ENCODE measurements at places on chromosomes 3 and 15. TPM values are rescaled to one million over a fixed set of nuclear protein-coding genes. Genes with fewer than 3 reads are reported as not detected.
A peak's percentile ranks its signal among the peaks of the same experiment; 100 is the strongest.

The NUDT16 gene
- polyA plus RNA-seq, result 23.1 TPM

The ZNF662 gene
- not detected for polyA plus RNA-seq

The GABRB3 gene
- not detected for polyA plus RNA-seq

The SERPINI1 gene
- polyA plus RNA-seq, result 17.3 TPM

- no peak for DNase-seq
These were observed 275.6 kb downstream of the BBX start for GRCh38 chr3:107798381-107798780.

DNA sequence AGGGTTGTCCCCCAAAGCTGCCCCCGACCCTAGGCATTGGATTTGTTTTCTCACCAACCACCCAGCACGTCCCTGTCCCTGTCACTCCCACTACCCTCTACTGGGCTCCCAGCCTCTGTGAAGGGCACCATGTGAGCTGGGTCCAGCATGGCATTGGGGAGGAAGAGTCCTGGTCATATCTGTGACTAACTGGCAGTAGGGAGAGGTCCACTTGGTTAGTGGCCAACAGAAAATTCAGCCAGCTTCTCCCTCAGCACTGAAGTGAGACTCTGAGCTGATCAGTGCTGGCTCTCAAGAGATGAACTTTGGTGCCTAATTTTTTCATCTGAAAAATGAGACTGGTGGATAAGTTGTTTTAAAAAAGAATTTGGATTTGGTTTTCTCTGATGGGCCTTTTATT is 11.3 kb upstream of the KIF23 start:
- DNase-seq, result no peak

DNA sequence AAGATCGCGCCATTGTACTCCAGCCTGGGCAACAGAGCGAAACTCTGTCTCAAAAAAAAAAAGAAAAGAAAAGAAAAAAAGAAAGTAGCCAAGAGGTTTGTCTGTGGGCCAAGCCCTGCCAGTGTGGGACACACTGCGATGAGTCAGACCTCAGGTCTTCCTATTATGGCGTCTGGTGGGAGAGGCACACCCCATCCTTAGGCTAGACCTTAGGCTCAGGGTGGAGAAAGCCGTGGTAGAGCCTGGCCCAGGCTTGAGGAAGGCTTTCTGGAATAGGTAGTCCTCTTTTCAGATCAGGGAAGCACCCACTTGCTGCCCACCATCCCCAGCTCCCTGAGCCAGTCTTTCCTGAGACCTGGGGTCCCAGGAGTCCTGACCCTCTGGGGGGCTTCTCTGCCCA is 6.0 kb downstream of the HEMK1 start:
- no peak for DNase-seq

The GOLIM4 gene
- 75.9 TPM for polyA plus RNA-seq

DNA sequence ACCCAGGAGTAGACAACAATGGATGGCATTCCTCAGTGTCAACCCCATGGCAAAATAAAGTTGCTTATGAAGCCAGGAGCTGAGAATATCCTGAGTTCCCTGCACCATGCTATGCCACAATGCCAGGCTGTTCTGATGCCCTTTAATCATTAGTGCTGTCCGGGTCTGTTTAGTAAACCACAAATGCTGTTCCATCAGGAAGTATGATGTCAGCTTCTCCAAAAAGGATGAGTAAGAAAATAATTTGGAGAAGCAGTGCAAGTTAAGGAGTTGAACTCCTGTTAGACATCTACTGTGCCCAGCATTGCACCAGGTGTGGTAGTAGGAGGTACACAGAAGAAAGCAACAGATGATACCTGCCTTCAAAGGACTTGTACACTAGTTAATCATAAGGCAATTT is 67.9 kb upstream of the GUCA1C start:
- DNase-seq, result no peak

DNA sequence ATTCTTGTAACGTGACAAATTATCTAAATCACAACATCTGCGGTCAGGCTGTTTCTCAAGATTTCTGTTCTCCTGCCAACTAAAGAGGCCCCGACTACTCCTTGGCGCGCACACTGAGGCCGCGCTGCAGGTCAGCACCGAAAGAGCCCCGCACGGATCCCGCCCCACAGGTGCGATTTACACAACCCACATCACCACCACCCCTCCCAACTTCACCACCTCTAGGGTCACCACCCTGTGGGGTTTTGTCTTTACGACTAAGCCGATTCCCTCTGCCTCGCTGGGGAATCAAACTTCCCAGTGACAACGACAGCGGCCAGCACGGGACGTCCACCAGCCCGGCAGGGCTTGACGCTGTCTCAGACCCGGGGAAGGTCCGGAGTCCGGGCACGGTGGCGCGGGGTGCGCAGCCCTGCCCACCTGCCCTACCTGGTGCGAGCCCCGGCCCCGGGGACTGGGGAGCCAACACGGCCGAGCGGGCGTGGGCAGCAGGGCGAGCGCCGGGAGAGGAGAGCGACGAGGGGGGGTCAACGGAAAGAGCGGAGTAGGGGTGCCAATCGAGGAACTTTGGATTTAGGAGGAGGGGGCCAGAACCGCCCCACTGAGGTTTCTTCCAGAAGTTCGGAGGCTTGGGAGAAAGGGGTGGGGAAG is 764 bp downstream of the UACA start:
- no peak for DNase-seq

The GPR160 gene
- polyA plus RNA-seq, result 2.9 TPM

The ROPN1B gene
- polyA plus RNA-seq, result not detected

DNA sequence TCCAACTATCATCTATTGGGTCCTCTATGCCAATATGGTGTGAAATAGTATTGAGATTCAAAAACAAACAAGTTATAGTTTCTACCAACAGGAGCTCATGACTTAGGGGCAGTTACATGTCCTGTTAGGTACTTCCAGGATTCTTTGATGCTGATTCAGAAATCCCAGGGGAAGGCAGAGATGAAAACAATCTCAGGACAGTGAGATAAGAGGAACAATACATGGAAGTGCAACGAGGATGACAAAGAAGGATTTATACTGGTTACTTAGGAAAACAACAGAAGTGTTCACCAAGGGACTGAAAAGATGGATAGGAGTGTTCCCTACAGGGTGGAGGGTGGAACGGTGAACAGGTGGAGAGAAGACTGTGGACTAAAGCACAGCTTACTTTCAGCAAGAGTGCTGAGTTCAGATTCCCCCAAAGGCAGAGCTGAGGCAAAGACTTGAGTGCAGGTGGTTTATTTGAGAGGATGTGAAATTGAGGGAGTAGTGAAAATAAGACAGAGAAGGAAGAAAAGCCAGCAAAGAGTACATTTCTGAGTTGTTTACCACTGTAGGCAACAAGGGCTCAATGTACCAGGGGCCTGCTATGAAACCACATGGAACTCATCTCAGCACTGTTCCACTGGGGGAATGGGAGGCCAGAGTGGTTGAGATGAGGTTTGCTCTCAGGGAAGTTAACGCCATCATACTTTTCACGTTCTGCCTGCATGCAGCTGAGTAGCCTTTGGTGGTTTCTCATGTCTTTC is 68.1 kb downstream of the TRIM69 start:
- no peak for DNase-seq

DNA sequence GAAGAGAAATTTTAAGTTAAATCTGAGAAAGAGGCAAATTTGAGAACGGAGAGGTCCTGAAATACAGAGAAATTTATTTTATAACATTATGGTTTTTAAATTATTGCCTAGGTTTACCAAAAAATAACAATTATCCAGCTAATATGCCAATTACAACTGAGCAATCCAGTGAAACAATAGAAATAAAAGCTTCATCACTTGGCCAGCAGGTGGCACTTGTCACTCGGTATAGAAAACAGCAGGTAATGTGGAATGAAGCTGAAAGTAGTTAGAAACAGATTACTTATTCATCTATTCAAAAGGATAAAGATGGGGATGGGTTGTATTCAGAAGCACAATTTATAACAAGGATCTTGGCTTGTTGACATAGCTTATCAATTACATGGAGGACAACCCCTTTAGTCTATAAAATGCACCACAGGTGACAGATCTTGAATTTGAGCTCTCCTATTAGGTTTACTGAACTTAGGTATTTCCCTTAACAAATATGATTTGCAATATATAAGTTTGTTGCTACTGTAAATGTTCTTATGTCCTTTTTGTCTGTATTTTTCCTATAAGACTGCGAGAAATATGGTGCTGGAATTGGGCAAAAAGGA is 70.1 kb upstream of the GUCA1C start:
- peak; percentile 25 for DNase-seq

- peak; percentile 89 for DNase-seq
These were observed at the start of gene KLHDC8B for GRCh38 chr3:49171119-49171774. Gene KLHDC8B, plus strand, starts transcription at chr3:49171598. Its CDS starts 1,172 bp downstream, at chr3:49172770.

GRCh38 chr15:81893182-81893835 is 152.5 kb downstream of the MEX3B start:
- DNase-seq, result peak; percentile 63

DNA sequence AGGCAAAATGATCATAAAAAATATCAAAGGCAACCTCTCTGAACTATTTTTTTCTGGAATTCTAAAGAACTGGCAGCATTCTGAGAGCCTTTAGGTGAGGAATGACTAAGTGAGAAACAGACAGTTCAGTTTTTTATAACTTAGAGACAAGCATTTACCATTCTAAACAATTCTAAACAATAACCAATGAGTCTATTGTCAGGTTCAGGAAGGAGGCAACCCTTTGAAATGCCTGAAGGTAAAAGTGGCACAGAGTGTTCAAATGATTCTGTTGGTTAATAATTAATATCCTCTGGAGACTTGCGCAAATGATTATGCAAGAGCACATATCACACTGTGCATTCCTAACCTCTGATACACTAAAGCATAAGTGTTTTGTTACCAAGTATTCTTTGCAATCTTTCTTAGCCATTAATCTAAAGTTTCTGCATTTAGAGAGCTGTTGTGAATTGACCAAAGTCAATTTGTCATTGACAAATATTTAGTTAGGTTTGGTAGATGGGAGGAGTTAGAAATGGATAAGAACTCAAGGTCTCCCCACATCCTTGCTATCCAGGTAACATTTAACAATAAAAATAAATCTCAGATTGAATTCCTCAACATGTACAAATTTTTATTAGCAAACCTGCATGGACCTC is 9.2 kb upstream of the TGFBR2 start:
- no peak for DNase-seq

DNA sequence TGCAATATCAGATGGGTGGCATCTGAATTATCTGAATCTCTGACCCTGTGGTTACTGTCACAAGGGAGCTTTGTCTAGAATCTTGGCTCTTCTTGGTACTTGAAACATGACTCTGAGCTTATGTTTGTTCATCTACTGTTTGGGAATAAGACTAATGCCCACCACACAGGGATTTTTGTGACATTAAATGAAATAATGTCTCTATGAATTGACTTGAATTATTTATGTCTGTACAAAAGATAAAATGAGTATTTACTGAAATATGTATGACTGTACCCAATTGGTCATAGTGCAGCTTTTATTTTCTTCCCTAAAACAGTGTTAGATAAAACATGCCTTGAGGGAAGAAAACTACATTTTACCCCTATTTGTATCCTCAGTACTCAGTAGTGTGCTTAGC is 87.9 kb upstream of the ZPLD1 start:
- no peak for DNase-seq

The CKMT1B gene
- 0.17 TPM for polyA plus RNA-seq

- no peak for DNase-seq
These were observed 3.1 kb upstream of the SQOR start for GRCh38 chr15:45631776-45632175.

DNA sequence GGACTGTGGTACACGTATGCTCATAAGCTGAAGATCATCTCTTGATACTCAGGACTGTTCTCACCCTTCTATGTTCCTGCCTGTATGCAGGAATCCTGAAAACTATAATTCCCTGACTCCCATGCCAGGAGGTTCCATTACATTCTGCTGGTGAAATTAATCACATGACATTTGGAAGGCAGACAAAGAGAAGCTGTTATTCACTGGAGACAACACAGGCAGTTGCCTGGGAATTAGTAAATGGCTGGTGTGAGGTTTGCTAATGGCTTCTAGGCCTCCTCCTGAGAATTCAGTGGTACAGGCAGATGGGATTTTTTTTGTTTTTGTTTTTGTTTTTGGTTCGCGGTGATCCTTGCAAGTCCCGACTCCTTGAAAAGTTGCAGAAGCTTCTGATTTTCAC is 91.4 kb downstream of the CTNNB1 start:
- no peak for DNase-seq

The COL6A6 gene
- 114 TPM for polyA plus RNA-seq

DNA sequence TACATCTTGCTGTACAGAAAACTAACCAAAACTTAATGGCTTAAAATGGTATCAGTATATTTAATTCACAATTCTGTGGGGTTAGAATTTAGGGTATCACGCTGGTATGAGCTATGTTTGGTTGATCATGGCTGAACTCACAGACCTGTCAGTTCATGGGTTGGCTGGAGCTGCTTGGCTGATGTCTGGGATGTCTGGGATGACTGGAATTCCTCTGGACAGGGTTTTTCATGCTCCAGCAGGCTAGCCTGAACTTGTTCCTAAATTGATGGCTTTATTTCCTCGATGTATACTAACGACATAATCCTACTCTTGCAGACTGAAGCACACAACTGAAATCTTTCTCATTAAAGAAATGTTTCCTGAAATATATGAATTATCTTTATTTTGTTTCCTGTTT is 338.9 kb upstream of the GBE1 start:
- DNase-seq, result no peak

- DNase-seq, result no peak
These were observed 24.8 kb downstream of the SPCS1 start for GRCh38 chr3:52730681-52731080.
